ENCODE measurements at places on chromosomes 2 and 18. TPM values are rescaled to one million over a fixed set of nuclear protein-coding genes. Genes with fewer than 3 reads are reported as not detected.

- peak; percentile 37 for DNase-seq
- H3K27me3 ChIP-seq: no peaks in the 10 kb centered on the region
- no peak overlapping the region for H3K27ac ChIP-seq
- peaks cover 9% of the 10 kb centered on the region for H3K4me1 ChIP-seq
- peak overlapping the region; percentile 90 for H3K4me3 ChIP-seq
Measured at GRCh38 chr2:120736202-120736623, 545 bp downstream of the GLI2 start.

GRCh38 chr2:178881075-178881474, 73.9 kb upstream of the TTN start:
- no peaks in the 10 kb centered on the region for H3K27me3 ChIP-seq
- no peak overlapping the region for H3K4me3 ChIP-seq
- H3K36me3 ChIP-seq: no peaks in the 10 kb centered on the region
- no peaks in the 10 kb centered on the region for H3K4me1 ChIP-seq

GRCh38 chr2:232292395-232293154, 86.0 kb upstream of the ALPP start:
- peak; percentile 82 for DNase-seq
- no peak overlapping the region for H3K27ac ChIP-seq
- peaks cover 2% of the 10 kb centered on the region for H3K4me1 ChIP-seq

Gene PAIP2B
- 16.8 TPM for total RNA-seq

Gene TWIST2
- total RNA-seq: 0.33 TPM

All from H9 (cell line).